ENCODE measurements at places on chromosomes 2 and 18. TPM values are rescaled to one million over a fixed set of nuclear protein-coding genes. Genes with fewer than 3 reads are reported as not detected.

AFF3 gene
- 99.7 TPM for total RNA-seq

NETO1 gene
- not detected for total RNA-seq

REEP1 gene
- 0.22 TPM for total RNA-seq

MRPL33 gene
- 112 TPM for total RNA-seq

CAPN13 gene
- not detected for total RNA-seq

C18orf54 gene
- total RNA-seq, result 14.3 TPM

LONRF2 gene
- not detected for total RNA-seq

HNRNPA3 gene
- total RNA-seq, result 62.7 TPM

PLA2R1 gene
- not detected for total RNA-seq

FBXO11 gene
- 104 TPM for total RNA-seq

GRCh38 chr2:9095690-9096089 lies 92.2 kb upstream of the MBOAT2 start:
- H3K36me3 ChIP-seq, result no peaks in the 10 kb centered on the region
- no peaks in the 10 kb centered on the region for H3K27me3 ChIP-seq
- no peaks in the 10 kb centered on the region for H3K4me1 ChIP-seq
- H3K27ac ChIP-seq, result no peak overlapping the region
- DNase-seq, result no peak

DNA sequence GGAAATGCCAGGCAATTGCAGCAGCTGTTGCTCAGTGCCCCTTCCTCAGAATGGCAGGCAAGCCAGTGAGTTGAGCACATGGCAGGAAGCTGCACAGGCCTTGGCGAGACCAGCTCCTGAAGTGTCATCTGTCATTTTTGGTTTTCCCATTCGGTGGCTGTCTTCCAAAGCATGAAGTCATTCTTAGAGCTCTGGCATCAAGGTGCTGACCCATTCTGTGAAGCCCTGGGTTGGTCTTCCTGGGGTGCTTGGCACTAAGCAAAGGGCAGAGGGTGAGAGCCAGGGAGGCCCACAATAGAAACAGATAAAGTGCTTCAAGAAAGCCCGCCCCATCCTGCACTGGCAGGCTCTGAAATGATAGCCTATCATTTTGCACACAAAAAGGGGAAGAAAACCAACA lies 150.5 kb downstream of the VAPA start:
- no peak overlapping the region for H3K4me3 ChIP-seq
- H3K4me1 ChIP-seq, result peaks cover 5% of the 10 kb centered on the region
- H3K27me3 ChIP-seq, result no peaks in the 10 kb centered on the region
- no peak for DNase-seq
- no peaks in the 10 kb centered on the region for H3K36me3 ChIP-seq

DNA sequence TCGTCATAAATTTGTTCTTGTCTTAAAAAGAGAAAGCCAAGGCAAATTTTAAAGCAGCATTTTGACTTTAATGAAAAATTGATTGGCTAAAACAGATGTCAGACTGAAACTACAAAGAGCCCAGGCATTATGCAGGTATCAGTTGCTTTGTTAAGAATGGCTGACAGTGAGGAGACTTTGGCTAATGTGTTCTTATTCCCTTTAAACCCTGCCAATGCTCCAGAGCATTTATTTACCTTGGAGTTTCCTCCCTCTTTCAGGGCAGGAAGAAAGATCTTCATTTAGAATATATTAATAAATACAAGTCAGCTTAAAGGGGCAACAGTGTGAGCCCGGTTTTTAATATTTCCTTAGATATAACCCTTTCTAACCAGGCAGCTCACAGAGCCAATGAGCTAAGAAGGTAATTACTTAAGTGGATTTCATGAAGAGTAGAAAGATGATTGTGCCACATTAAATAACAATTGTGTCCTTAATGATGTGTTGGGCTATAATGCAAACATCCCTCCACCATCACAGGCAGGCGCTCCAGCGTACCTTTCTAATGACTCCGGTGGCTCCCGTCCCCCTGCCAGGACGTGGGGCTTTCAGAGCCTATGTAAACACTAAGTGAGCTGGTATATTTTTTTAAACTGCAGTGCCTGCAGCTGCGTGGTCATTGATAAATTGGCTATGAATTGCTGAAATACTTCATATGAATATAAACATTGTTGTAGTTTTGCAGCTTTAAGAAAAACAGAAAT lies 349.4 kb upstream of the POU3F3 start:
- H3K4me3 ChIP-seq, result no peak overlapping the region
- no peak overlapping the region for H3K27ac ChIP-seq
- DNase-seq, result no peak
- no peaks in the 10 kb centered on the region for H3K36me3 ChIP-seq
- H3K27me3 ChIP-seq, result no peaks in the 10 kb centered on the region

- DNase-seq, result peak; percentile 49
- H3K4me3 ChIP-seq, result peak overlapping the region; percentile 99
- H3K36me3 ChIP-seq, result no peaks in the 10 kb centered on the region
- H3K27me3 ChIP-seq, result no peaks in the 10 kb centered on the region
- H3K27ac ChIP-seq, result no peak overlapping the region
- peaks cover 33% of the 10 kb centered on the region for H3K4me1 ChIP-seq
These were observed 2.2 kb downstream of the B3GNT2 start for GRCh38 chr2:62197925-62198633.

DNA sequence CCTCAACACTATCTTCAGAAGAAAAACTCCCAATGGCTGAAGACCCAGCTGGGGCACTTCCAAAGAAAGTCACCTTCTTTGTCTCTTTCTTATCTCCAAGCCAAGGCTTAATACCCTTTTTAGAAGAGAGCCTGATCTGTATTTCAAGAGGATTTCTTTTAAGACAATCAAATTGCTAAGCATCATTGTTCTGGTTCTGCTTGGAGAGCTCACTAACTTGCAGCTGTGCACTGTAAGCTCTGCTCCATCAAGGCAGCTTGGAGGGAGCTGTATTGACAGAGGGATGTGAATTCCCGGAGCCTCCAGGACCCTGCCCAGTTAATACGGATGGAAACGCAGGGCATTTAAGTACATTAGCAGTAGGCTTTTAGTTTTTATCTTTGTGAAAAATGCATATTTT lies 253.1 kb downstream of the TDRD15 start:
- no peak overlapping the region for H3K4me3 ChIP-seq
- no peaks in the 10 kb centered on the region for H3K36me3 ChIP-seq
- H3K27me3 ChIP-seq, result no peaks in the 10 kb centered on the region
- DNase-seq, result no peak

GRCh38 chr2:28904295-28904694 lies 9.8 kb downstream of the WDR43 start:
- DNase-seq, result no peak
- no peak overlapping the region for H3K4me3 ChIP-seq
- no peaks in the 10 kb centered on the region for H3K27me3 ChIP-seq
- H3K4me1 ChIP-seq, result peaks cover 7% of the 10 kb centered on the region
- peaks cover 80% of the 10 kb centered on the region for H3K36me3 ChIP-seq

- no peak overlapping the region for H3K27ac ChIP-seq
- H3K36me3 ChIP-seq, result peaks cover 49% of the 10 kb centered on the region
- peak; percentile 76 for DNase-seq
These were observed 27.9 kb downstream of the RIF1 start for GRCh38 chr2:151437630-151438029.

- H3K27me3 ChIP-seq, result no peaks in the 10 kb centered on the region
- H3K27ac ChIP-seq, result no peak overlapping the region
- H3K4me1 ChIP-seq, result no peaks in the 10 kb centered on the region
- no peak for DNase-seq
These were observed 97.1 kb downstream of the TEX51 start for GRCh38 chr2:126995621-126996377.

DNA sequence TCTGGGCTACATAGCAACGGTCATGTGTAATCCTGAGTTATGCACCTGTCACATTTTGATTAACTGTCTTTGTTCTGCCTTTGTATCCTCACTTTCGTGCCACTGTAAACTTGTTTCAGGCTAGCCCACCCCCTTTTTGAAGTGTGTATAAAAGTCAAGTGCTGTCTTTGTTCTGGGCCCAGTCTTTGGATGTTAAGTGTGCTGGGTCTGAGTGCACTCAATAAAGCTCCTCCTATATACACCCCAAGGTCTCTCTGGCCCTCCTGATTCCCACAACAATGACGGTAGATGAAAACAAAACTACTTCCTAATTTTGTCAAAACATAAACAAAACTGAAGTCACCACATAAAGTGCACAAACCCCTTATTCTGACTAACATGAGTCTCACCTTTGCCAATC lies 633.4 kb downstream of the DSC3 start:
- H3K27me3 ChIP-seq, result no peaks in the 10 kb centered on the region
- no peaks in the 10 kb centered on the region for H3K36me3 ChIP-seq
- H3K4me1 ChIP-seq, result no peaks in the 10 kb centered on the region
- no peak for DNase-seq
- no peak overlapping the region for H3K4me3 ChIP-seq

- no peaks in the 10 kb centered on the region for H3K36me3 ChIP-seq
- H3K27me3 ChIP-seq, result no peaks in the 10 kb centered on the region
- no peaks in the 10 kb centered on the region for H3K4me1 ChIP-seq
- no peak overlapping the region for H3K27ac ChIP-seq
- no peak for DNase-seq
These were observed 677.7 kb upstream of the NXPH2 start for GRCh38 chr2:139457873-139458272.

DNA sequence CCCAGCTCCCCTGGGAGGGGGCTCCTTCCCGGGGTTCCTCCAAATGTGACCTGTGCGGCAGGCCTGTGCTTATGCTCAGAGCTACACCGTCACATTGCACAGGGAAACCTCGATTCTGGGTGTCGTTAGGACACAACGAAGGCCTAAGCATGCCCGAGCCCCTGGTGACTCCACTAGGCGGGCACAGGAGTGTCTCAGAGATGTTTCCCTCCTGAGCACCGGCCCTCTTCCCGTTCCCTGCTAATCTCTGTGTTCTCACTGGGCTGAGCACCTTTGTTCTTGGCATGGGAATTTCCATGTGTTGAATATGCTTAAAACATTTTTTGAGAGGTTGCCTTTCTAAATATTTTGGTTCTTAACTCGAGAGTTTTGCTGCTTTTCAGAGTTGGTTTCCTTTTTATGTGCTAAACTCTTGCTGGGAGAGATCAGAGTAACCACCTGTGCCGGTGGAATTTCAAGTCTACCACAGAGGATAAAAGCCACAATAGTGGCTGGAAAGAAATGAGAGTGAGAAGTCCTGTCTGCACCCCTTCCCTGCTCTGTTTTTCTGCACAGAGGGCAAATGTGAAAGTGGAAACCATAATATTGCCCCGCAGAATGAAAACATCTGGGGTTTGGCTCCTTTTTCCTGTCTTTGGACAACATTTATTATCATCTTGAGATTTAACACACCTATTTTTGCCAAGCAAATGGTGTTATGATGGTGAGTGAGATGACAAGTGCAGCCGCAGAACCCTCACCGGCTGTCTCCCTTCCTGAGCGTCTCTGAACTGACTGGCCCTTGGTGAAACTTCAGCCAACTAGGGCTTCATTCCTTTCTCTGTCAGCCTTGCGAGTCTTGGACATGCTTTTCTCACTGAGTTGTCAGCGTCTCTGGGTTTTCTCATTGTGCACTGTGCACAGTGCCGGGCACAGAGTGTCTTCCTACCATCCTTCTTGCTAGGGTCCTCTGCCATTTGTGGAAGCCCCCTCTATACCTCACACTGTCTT lies 154.1 kb downstream of the VAPA start:
- H3K4me1 ChIP-seq, result no peaks in the 10 kb centered on the region
- no peak overlapping the region for H3K4me3 ChIP-seq
- H3K27ac ChIP-seq, result no peak overlapping the region
- H3K27me3 ChIP-seq, result no peaks in the 10 kb centered on the region

DNA sequence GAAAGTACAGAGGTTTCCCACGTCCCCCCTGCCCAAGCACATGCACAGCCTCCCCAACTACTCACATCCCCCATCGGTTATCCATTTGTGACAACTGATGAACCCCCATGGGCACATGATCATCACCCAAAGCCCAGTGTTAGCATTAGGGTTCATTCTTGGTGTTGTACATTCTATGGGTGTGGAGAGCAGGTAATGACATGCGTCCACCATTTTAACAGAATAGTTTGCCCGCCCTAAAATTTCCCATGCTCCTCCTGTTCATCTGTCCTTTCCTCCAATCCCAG lies 74.3 kb downstream of the LONRF2 start:
- DNase-seq, result no peak
- peak overlapping the region; percentile 85 for H3K27ac ChIP-seq
- no peaks in the 10 kb centered on the region for H3K36me3 ChIP-seq
- H3K27me3 ChIP-seq, result peaks cover 5% of the 10 kb centered on the region
- H3K4me1 ChIP-seq, result peaks cover 65% of the 10 kb centered on the region
- no peak overlapping the region for H3K4me3 ChIP-seq
